ENCODE measurements at places on chromosomes 5 and 9.
A peak's percentile ranks its signal among the peaks of the same experiment; 100 is the strongest.

DNA sequence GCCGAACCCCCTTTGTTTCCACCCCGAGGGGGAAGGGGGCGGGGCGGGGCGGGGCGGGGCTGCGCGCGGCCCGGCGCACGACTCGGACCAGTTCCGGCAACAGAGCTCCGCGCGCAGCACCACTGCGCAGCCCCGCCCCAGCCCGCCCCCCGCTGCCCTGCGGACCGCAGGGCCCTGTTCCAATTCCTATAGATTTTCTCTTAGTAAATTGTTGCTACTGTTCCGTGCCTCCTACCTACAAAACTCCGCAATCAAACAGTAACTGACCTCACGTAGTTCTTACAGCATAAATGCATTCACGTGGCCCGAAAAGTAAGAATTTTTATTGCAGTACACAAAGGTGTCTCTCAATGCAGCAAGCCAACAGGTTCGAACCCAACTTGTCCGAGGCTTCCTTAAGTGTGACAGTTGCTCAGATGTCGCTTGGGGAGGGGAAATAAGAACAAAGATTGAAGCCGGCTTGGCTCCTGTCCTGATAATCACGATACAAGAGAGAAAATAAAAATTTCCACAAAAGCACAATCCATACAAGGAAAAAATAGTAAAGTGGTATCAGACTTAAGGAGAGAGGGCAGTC is 1.2 kb upstream of the RNF38 start:
- H3K36me3 ChIP-seq: no peaks in the 10 kb centered on the region
- peak overlapping the region; percentile 100 for H3K27ac ChIP-seq
- H3K27me3 ChIP-seq: no peaks in the 10 kb centered on the region
- peak overlapping the region; percentile 80 for H3K4me3 ChIP-seq
- DNase-seq: peak; percentile 79

- no peak for DNase-seq
- H3K4me3 ChIP-seq: no peak overlapping the region
- H3K27ac ChIP-seq: no peak overlapping the region
- no peaks in the 10 kb centered on the region for H3K36me3 ChIP-seq
- H3K27me3 ChIP-seq: no peaks in the 10 kb centered on the region
Observed at GRCh38 chr9:3750321-3750720, 224.5 kb upstream of the RFX3 start.

GRCh38 chr5:176803943-176804498 is 6.3 kb upstream of the UNC5A start:
- no peak overlapping the region for H3K27ac ChIP-seq
- peaks cover 50% of the 10 kb centered on the region for H3K27me3 ChIP-seq
- DNase-seq: no peak
- H3K36me3 ChIP-seq: no peaks in the 10 kb centered on the region

DNA sequence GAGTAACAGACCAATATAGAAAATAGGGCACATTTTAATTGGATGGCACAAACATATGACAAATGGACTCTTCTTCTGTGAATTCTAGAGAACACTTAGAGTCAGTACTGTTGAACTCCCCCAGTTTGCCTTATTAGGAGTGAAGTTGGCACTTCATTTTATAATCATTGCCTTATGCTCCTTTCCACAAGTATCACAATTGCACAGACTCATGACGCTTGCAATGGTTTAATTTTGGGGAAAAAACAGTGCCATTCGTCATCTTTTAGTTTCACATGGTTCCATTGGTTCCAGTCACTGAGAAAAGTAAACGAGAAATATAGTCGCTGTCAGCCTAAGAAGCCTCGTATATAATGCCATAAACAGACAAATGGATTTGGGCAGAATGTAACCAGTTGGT is 71.2 kb downstream of the LURAP1L start:
- H3K4me1 ChIP-seq: peaks cover 5% of the 10 kb centered on the region
- H3K4me3 ChIP-seq: no peak overlapping the region
- no peak for DNase-seq
- H3K27ac ChIP-seq: no peak overlapping the region
- no peaks in the 10 kb centered on the region for H3K27me3 ChIP-seq

- peaks cover 6% of the 10 kb centered on the region for H3K4me1 ChIP-seq
- H3K36me3 ChIP-seq: no peaks in the 10 kb centered on the region
Observed at GRCh38 chr9:22446589-22446949, at the start of gene DMRTA1. Gene DMRTA1 (plus strand): TSS chr9:22446824. CDS start chr9:22447066, 242 bp downstream.

DNA sequence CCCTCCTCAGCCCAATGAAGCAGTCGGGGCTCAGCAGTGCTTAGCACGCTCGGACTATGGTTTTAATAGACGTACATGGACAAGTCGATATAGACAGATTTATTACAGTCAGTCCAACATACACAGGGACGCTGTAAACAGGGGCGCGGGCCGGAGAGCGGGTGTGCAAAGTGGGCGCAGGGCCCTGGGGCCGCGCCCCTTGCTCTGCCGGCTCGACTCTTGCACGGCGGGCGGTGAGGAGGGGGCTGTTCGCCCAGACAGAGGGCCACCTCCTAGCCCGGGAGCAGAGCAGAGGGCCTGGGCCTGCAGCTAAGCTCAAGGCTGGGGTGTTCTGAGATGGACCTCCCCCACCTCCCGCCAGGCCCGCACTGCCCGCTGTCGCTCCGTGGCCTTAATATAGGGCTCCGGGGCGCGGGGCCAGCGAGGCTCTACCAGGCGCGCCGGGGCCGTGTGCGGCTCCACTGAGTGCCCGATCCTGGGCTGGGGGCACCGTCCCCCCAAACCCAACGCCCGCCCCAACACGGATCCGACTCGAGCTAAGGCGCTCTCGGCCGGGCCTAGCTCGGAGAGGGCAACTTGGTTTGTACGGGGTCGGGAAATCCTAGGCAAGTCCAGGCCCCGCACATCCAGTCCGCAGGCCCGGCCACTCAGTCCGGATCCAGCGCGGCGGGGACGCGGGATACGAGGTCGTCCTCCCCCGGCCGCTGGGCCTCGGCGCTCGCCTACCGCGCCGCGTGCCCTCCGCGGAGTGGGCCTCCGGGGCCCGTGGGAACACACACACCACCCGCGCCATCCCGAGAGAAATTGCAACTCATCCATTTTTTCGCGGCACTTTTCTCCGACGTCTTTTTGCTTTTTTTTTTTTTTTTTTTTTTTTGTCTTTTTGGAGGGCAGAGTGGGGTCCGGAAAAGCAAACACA is 6.1 kb downstream of the PITX1 start:
- peaks cover 22% of the 10 kb centered on the region for H3K4me1 ChIP-seq
- no peak for DNase-seq
- peaks cover 76% of the 10 kb centered on the region for H3K27me3 ChIP-seq
- no peak overlapping the region for H3K4me3 ChIP-seq

GRCh38 chr5:90955001-90955635 is 396.5 kb downstream of the ADGRV1 start:
- H3K27me3 ChIP-seq: no peaks in the 10 kb centered on the region
- no peak for DNase-seq
- no peak overlapping the region for H3K4me3 ChIP-seq
- peaks cover 9% of the 10 kb centered on the region for H3K4me1 ChIP-seq
- H3K36me3 ChIP-seq: no peaks in the 10 kb centered on the region

- H3K27me3 ChIP-seq: no peaks in the 10 kb centered on the region
- no peak overlapping the region for H3K4me3 ChIP-seq
- H3K4me1 ChIP-seq: no peaks in the 10 kb centered on the region
- no peak for DNase-seq
Observed at GRCh38 chr9:79155308-79155707, 416.5 kb upstream of the TLE4 start.

DNA sequence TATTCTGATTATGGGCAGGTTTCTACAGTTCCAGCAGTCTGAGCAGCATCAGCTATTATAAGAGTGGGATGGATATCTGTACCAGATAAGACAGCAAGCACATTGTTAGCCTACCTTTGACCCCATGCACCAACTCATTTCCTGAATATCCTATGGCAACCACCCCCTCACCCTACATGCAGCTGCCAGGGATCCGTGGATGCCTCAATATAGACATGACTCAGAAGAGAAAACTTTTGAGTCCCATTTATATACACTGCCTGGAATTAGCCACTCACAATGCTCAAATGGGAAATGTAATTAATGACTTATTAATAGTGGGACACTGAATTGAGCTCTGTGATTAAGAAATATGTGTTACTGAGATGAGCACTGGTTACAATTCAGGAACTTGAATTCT is 124.4 kb downstream of the SSBP2 start:
- no peaks in the 10 kb centered on the region for H3K27me3 ChIP-seq
- H3K4me3 ChIP-seq: no peak overlapping the region
- H3K4me1 ChIP-seq: peaks cover 6% of the 10 kb centered on the region
- no peak for DNase-seq
- no peaks in the 10 kb centered on the region for H3K36me3 ChIP-seq

GRCh38 chr9:92146610-92147009 is 31.4 kb upstream of the SPTLC1 start:
- peaks cover 16% of the 10 kb centered on the region for H3K4me1 ChIP-seq
- H3K27me3 ChIP-seq: peaks cover 9% of the 10 kb centered on the region
- no peak overlapping the region for H3K4me3 ChIP-seq

DNA sequence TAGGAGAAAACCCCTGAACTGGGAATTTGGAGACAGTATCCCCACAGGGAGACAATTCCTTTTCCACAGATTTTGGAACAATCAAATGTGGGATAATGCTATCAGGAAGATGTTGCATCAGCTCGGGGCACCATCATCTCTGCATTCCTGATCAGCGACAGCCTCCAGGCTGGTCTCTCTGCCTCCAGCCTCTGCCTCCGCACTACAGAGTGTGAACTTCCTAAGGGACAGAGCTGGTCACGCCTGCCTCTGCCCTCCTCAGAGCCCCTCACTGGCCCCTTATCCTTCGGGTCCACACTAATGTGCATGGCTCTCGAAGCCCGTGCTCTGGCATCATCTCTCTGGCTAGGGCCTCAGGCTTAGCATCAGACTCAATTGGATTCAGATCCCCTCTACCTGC is 8.6 kb downstream of the FOXI1 start:
- H3K27me3 ChIP-seq: no peaks in the 10 kb centered on the region
- no peak overlapping the region for H3K27ac ChIP-seq
- H3K36me3 ChIP-seq: no peaks in the 10 kb centered on the region

DNA sequence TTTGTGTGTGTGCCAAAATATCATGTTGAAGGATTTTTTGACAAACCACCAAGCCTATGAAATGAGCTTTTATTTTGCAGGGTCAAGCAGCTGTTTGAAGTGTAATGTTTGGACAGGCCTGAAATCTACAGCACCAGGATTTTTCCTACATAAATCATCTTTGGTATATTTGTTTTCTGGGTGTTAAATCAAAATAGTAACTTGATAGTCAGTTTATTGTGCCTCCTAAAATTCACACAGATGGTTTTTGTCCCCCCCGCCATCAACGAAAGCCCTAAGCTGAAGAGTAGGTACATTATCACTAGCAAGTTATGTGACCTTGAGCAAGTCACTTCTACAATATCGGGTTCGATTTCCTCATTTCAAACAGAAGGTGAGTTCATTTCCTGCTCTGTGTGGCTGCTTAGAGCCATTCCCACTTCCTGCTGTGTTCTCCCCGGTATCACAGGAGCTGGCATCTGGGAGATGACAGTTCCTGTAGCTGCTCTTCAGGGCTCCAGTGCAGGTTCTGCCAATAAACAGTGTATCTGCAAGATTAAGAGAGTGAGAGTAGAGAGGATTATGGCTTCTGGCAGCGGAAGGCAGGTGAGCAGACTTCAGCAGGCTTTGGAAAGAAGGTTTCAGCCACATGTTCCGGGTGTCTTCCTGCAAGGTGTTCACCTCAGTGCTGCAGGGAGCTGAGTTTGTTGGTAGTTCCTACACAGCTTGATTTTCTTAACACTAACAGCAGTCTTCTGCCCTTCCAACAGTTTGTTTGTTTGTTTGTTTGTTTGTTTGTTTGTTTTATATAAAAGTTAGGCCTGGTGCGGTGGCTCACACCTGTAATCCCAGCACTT is 48.4 kb upstream of the GNE start:
- no peaks in the 10 kb centered on the region for H3K36me3 ChIP-seq
- peak overlapping the region; percentile 74 for H3K27ac ChIP-seq
- H3K4me3 ChIP-seq: no peak overlapping the region
- DNase-seq: peak; percentile 48
- H3K27me3 ChIP-seq: no peaks in the 10 kb centered on the region

- H3K4me3 ChIP-seq: no peak overlapping the region
- no peak for DNase-seq
- H3K36me3 ChIP-seq: no peaks in the 10 kb centered on the region
- H3K27me3 ChIP-seq: no peaks in the 10 kb centered on the region
- no peaks in the 10 kb centered on the region for H3K4me1 ChIP-seq
- no peak overlapping the region for H3K27ac ChIP-seq
Observed at GRCh38 chr9:81517954-81518353, 171.4 kb downstream of the TLE1 start.

DNA sequence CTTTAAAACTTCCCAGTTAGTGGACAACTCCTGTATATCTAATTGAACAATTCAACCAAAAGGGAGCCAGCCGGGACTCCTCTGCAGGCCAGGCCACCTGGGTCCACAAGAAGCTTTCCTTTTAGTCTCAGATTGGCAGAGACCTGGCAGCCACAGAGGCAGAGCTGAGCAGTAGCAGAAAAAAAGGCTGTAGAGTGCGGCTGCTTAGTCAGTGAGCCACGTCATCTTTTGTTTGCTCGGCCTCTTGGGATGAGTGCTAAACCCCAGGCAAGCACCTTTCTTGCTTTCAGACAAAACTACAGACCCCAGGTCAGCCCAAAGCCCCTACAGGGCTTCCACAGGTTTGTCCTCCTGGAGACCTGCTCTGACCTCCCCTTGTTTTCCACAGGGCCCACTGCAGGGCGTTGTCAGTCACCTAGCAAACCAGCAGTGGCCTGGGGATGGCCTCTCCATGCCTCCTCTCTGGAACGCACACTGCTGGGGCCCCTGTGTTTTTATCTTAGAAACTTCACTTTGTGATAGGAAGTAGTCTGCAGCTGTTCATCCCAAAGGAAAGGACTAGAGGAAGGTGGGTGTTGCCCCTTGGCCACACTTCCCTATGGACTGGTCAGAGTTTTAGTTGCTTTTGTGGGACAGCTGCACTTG is 49.9 kb downstream of the SHB start:
- H3K36me3 ChIP-seq: no peaks in the 10 kb centered on the region
- DNase-seq: no peak
- peaks cover 51% of the 10 kb centered on the region for H3K4me1 ChIP-seq
- no peaks in the 10 kb centered on the region for H3K27me3 ChIP-seq

GRCh38 chr5:169832845-169833244 is 147.4 kb downstream of the INSYN2B start:
- no peaks in the 10 kb centered on the region for H3K4me1 ChIP-seq
- H3K4me3 ChIP-seq: no peak overlapping the region
- no peaks in the 10 kb centered on the region for H3K36me3 ChIP-seq
- DNase-seq: no peak
- no peaks in the 10 kb centered on the region for H3K27me3 ChIP-seq
- no peak overlapping the region for H3K27ac ChIP-seq

- DNase-seq: no peak
- H3K4me1 ChIP-seq: no peaks in the 10 kb centered on the region
- no peak overlapping the region for H3K4me3 ChIP-seq
- no peaks in the 10 kb centered on the region for H3K27me3 ChIP-seq
Observed at GRCh38 chr5:108649646-108650045, 98.1 kb upstream of the FER start.

DNA sequence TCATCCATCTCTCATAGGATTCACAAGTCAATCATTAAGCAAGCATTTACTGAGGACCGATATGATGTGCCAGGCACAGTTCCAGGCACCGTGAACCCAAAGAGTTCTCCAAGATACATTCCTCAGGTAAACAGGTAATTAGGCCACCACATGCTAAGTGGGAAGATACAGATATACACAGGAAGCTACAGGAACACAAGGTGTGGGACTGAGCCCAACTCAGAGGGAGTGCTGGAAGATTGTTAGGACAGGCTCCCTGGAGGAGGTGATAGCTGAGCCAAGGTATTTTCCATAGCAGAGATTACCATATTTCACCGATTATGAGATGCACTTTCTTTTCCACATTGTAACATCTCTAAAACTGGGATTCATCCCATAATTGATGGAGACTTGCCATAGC is 31.4 kb upstream of the RAI14 start:
- DNase-seq: no peak
- no peak overlapping the region for H3K4me3 ChIP-seq
- no peaks in the 10 kb centered on the region for H3K36me3 ChIP-seq
- H3K4me1 ChIP-seq: peaks cover 2% of the 10 kb centered on the region
- no peak overlapping the region for H3K27ac ChIP-seq

GRCh38 chr5:154278908-154279307 is 88.4 kb downstream of the GALNT10 start:
- no peak for DNase-seq
- no peaks in the 10 kb centered on the region for H3K27me3 ChIP-seq
- peaks cover 1% of the 10 kb centered on the region for H3K4me1 ChIP-seq

Measured in transverse colon (tissue), 4 donors.